ENCODE measurements at places on chromosomes 2 and 18. TPM values are rescaled to one million over a fixed set of nuclear protein-coding genes. Genes with fewer than 3 reads are reported as not detected.

Gene SLC66A2
- total RNA-seq, result 29.3 TPM

GRCh38 chr2:156537141-156537540, 101.0 kb downstream of the GPD2 start:
- no peak for DNase-seq

GRCh38 chr2:73952499-73953446, 26.1 kb downstream of the DGUOK start:
- DNase-seq, result peak; percentile 20

Gene TEX44
- total RNA-seq, result not detected

- no peak for DNase-seq
These were observed 248.3 kb upstream of the KYNU start for GRCh38 chr2:142629193-142629592.

DNA sequence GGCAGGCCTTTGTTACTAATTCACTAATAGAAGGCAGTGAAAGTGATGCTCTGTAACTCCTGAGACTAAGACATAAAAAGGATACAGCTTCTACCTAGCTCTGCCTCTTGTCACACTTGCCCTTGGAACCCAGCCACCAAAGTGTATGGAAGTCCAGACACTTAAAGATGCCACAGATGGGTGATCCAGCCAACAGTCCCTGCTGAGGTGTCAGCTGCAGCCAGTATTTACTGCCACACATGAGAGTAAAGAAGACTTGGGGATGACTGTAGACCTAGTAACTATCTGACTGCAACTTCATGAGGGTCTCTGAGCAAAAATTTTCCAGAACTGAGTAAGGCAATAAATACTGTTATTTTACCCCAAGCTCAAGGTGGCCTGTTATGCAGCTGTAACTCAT, 8.8 kb downstream of the IMMT start:
- DNase-seq, result no peak

DNA sequence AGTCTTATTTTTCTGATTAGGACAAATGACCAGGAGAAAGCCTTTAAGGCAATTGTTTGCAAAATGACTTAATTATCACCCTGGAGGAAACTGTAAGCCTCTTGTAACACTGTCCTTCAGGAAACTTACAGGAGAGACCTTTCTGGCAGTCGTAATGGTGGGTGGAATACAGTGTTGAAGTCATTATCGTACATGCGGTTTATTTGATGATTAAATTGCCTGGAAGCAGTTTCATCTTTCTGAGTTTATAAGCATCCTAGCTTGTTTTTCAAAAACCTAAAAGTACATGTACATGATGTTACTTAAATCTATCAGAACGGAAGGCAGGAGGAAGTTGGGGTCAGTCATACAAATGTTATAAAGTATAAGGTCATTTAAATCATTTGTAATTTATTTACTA, 86.2 kb upstream of the RAB27B start:
- no peak for DNase-seq

Gene ACYP2
- total RNA-seq, result 76.9 TPM

DNA sequence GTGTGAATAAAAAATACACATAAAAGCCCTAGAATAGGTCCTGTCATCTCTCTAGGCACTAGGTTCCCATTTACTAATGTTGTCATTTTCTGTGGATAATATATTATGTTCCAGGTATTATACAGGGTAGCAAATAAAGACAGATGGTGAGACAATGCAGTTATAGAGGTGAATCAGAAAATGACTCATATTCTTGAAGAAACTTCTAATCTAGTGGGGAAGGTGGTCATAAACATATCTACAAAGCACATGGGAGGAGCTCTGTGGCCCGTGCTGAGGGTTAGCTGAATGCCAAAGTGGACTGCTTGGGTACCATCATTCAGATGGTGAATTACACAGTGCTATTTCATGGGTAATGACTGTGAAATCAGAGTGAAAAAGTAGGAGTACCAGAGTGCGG, 700.9 kb downstream of the ERBB4 start:
- no peak for DNase-seq

DNA sequence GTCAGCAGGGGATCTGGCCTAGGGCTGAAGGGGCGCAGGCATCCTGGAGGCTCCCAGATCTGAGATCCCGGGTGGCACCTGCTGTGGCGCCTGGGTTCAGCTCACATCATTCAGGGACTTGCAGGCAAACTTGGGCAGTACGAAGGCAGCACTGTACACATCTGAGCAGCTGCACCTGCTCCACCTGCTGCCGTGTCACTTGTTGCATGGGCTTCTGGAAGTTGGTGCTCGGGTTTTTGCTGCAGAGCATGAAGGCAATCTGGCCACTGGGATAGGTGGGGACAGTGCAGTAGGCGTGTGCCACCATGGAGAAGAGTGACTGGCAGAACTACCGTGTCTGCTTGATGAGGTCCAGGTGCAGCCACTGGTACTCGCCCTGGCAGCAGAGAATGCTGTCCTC, 48.6 kb downstream of the UGGT1 start:
- no peak for DNase-seq

DNA sequence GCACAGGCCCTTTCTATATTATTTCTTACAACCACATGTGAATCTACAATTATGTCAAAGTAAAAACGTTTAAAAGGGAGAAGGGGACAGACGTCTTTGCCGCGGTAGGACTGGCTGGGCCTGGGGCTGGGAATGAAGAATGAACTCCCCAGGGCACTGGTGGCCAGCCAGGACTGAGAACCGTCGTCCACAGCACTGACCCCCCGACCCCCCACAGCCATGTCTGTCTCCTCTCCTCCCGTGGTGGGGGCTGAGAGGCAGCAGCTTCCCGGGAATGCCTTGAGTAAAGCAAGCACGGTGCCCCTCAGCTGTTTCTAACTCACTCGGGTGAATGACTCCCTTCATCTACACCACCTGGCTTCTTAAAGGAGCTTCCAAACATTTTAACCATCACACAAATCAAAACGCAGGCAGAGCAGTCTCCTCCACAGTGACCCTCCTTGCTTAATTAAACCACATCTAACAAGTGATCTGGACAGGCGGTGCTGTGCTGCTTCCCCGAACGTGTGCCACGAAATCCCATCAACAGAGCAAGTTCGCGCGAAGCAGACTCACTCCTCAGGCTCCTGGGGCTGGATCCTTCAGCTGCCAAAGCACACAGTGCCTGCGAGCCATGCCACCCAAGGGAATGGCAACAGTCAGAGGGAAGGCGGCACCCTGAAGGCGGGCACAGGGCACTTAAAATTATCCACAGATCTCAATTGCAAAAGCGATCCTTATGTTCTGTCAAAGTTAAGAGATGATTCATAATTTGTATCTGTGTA, 217.7 kb downstream of the EIPR1 start:
- no peak for DNase-seq

GRCh38 chr2:2127467-2127866, 203.6 kb downstream of the MYT1L start:
- no peak for DNase-seq

Data from heart right ventricle (tissue), 16 donors.